GM23248 (cell line): ENCODE measurements at places on chromosomes 6 and 20.

DNA sequence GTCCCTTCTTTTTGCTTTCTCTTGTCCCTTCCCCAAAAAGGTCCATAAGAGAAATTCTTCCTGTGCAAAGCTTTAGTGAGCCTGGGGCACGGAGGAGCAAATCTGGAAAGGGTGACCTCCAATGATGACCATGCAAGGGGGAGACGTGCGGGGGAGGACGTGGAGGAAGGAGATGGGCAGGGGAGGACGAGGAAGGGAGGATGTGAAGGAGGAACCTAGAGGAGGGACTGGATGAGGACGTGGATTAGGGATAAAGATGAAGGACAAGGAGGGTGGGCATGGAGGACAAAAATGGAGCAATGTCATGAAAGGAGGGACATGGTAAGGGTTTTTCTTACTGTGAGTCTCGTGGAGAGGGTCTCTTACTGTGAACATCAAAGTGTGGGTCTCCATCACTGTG lies 139.5 kb downstream of the ERMARD start:
- 0 out of 2 replicates have a peak, but pooled peaks cover 12% of the 10 kb centered on the region for H3K27me3 ChIP-seq
- H3K36me3 ChIP-seq: no peaks in the 10 kb centered on the region
- H3K27ac ChIP-seq: no peak overlapping the region
- H3K4me3 ChIP-seq: no peak overlapping the region
- DNase-seq: no peak
- no peaks in the 10 kb centered on the region for H3K4me1 ChIP-seq

- H3K4me1 ChIP-seq: peaks cover 12% of the 10 kb centered on the region
- no peaks in the 10 kb centered on the region for H3K36me3 ChIP-seq
- no peaks in the 10 kb centered on the region for H3K27me3 ChIP-seq
- H3K4me3 ChIP-seq: peak overlapping the region; percentile 40; the same call in 1 of the 2 replicates
- peak; percentile 77 for DNase-seq
- 0 out of 2 replicates have a peak overlapping the region, but pooled peaks have one; percentile 6 for H3K27ac ChIP-seq
Observed at GRCh38 chr6:158706369-158706982, 56.6 kb downstream of the SYTL3 start.

GRCh38 chr20:36267605-36268381 lies 31.5 kb downstream of the AAR2 start:
- H3K27me3 ChIP-seq: peaks cover 3% of the 10 kb centered on the region; the same call in 1 of the 2 replicates
- no peak overlapping the region for H3K27ac ChIP-seq
- H3K36me3 ChIP-seq: no peaks in the 10 kb centered on the region
- no peaks in the 10 kb centered on the region for H3K4me1 ChIP-seq
- DNase-seq: no peak
- no peak overlapping the region for H3K4me3 ChIP-seq

DNA sequence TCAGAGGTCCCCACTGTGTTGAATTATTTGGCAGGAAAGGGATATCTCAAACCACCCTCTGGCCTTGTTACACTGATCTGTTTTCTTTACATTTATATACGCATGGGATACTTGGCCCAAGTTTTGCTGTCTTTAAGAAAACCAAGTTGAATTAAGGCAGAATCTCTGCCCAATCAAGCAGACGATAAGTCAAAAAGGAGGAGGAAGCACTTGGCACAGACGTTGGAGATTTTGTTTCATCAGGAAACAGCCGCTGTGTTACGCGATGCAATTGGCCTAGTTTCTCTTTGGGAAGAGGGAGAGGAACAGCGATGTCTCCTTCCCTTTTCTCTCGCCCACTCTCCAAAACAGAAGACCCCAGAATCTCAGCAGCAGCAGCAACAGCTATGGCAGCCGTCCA lies 20.2 kb upstream of the NAA20 start:
- no peaks in the 10 kb centered on the region for H3K27me3 ChIP-seq
- no peak overlapping the region for H3K4me3 ChIP-seq
- H3K4me1 ChIP-seq: peaks cover 37% of the 10 kb centered on the region
- no peak for DNase-seq
- H3K36me3 ChIP-seq: peaks cover 37% of the 10 kb centered on the region
- no peak overlapping the region for H3K27ac ChIP-seq

DNA sequence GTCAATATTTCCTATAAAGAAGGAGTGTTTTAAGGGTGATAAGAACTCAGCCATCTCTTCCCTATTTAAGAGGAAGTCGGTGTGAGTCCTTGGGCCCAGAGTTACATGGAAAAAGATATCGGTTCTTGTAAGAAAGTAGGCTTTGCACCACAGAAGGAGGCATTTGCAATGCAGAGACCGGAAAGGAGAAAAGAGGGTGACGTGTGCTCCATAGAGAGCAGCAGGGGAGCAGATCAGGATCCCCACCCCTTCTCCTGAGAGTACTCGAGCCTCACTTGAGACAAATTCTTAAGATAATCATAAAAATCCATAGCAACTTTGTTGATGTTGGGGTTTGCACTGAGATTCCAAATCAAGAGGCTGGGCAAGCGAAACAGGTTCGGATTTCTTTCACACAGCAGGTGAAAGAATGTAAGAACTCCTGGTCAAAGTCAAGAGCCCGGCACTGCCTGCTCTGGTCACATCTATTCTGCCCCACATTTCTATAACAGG lies 27.8 kb downstream of the FOXA2 start:
- no peak overlapping the region for H3K27ac ChIP-seq
- peaks cover 39% of the 10 kb centered on the region for H3K27me3 ChIP-seq
- no peak overlapping the region for H3K4me3 ChIP-seq
- DNase-seq: no peak

GRCh38 chr6:31407699-31408098 lies 4.3 kb downstream of the MICA start:
- peak overlapping the region; percentile 37 for H3K4me3 ChIP-seq
- peaks cover 33% of the 10 kb centered on the region for H3K4me1 ChIP-seq
- H3K27me3 ChIP-seq: no peaks in the 10 kb centered on the region
- DNase-seq: peak; percentile 81

- no peaks in the 10 kb centered on the region for H3K4me1 ChIP-seq
- no peaks in the 10 kb centered on the region for H3K36me3 ChIP-seq
- H3K4me3 ChIP-seq: no peak overlapping the region
- DNase-seq: no peak
- no peak overlapping the region for H3K27ac ChIP-seq
Observed at GRCh38 chr6:149162924-149163323, 154.6 kb upstream of the TAB2 start.

DNA sequence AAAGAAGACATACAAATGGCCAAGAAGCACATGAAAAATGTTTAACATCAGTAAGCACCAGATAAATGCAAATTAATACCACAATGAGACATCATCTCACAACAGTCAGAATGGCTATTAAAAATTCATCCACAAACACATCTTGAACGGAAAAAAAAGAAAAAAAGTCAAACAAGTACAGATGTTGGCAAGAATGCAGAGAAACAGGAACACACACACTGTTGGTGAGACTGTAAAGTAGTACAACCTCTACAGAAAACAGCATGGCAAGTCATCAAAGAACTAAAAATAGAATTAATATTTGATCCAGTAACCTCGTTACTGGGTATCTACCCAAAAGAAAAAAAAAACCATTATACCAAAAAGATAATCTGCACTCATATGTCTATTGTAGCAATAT lies 6.5 kb downstream of the STX7 start:
- no peak overlapping the region for H3K27ac ChIP-seq
- no peak for DNase-seq
- H3K36me3 ChIP-seq: peaks cover 26% of the 10 kb centered on the region; the same call in 1 of the 2 replicates
- peaks cover 14% of the 10 kb centered on the region for H3K4me1 ChIP-seq

DNA sequence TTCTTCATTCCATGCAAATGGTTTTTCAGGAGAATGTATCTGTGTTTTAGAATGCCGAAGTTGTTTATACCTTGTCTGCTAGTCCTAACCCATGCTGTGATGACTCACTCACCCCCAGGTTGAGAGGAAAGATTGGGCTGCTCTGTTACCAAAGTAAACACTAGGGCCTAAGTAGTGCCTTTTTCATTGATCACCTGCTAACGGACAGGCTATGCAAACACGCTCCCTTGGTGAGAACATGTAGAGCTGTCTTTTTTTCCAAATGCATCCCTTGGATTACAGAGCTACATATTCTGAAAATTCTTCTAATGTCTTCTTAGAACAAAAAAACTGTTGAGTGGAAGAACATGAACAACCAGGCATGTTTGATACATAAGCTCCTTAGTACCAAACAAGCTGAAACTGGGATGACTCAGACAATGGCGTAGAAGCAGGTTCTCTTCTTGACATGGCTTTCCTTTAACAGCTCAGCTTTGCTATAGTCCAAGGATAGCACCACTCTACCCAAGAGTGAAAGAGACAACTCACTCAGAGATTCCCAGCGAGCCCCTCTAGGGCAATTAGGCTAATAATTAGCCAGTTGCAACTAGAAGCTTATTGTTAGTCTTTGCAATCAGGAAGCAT lies 20.5 kb downstream of the PERP start:
- H3K4me1 ChIP-seq: peaks cover 16% of the 10 kb centered on the region
- no peak overlapping the region for H3K4me3 ChIP-seq

GRCh38 chr6:166637812-166638572 lies 10.9 kb upstream of the RPS6KA2 start:
- peaks cover 9% of the 10 kb centered on the region for H3K4me1 ChIP-seq
- no peak overlapping the region for H3K27ac ChIP-seq

DNA sequence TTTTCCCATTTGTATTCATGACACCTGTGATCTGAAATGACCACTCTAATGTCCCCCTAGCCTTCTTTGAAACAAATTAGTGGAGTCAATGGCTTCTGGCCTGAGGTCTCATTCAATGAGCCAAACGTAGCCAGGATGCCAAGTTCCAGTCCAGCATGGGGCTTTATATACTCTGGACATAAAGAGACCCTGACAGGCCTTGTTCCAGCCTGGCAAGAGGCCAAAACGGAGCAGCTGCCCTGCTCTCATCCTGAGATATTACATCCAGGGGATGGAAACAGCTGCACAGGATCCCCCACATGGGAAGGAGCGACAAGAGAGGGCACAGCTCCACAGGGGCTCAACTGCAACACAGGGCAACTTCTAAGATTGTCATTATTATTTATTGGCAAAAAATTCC lies 437.8 kb downstream of the CDH26 start:
- H3K36me3 ChIP-seq: no peaks in the 10 kb centered on the region
- no peak overlapping the region for H3K4me3 ChIP-seq
- no peaks in the 10 kb centered on the region for H3K4me1 ChIP-seq

- H3K36me3 ChIP-seq: no peaks in the 10 kb centered on the region
- peak; percentile 85 for DNase-seq
- peaks cover 9% of the 10 kb centered on the region for H3K4me1 ChIP-seq
Observed at GRCh38 chr6:22041797-22042480, 254.9 kb downstream of the PRL start.

DNA sequence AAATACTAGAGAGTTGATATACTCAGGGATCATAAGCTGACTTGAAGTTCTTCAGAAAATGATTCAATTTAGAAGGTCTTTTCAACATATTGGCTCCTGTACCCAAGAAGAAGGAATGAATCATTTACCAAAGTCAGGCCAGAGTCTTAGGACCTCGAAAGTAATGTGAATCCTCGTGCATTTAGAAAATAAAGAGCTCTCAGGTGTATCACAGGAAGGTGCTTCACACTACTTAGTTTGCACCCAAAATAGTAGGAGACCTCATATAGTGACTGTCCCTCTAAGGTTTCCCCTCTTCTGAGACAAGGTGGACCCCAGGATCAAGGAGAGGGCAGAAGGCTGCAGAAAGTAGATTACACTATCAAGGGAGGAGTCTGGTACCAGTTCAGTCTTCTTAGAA lies 71.8 kb downstream of the F13A1 start:
- H3K36me3 ChIP-seq: no peaks in the 10 kb centered on the region
- no peak overlapping the region for H3K27ac ChIP-seq
- H3K4me1 ChIP-seq: no peaks in the 10 kb centered on the region

DNA sequence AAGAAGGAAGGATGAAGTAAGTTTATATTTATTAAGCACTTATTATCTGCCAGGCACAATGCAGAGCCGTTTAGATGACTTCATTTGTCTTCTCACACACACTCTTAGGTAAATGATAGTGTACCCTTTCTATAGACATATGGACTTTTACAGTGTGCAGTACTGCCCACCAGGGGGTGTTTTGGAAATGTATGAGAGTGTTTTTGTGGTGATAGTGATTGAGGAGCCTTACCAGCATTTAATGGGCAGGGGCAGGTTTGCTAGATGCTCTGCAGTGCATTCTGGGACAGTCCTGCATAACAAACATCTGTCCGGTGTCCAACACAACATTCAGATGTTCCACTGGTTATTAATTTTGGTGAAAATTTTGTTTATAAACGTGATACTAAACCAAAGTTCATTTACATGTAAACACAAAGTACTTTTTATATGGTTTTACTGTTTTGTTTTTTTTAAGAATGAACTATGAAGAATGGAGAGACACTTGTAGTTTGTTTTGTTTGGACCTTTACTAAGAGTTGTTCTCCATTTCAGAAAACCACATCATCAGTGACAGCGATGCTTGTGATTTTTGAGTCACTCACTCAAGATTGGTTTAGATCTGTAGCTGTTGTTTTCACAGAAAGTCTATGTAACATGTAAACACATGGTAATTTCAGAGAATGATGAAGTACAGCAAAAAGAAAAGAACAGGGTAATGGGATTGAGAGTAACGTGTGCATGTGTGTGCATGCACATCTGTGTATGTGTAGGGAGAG lies 19.9 kb downstream of the KCNS1 start:
- H3K27me3 ChIP-seq: no peaks in the 10 kb centered on the region
- H3K36me3 ChIP-seq: peaks cover 8% of the 10 kb centered on the region; the same call in 1 of the 2 replicates

- no peaks in the 10 kb centered on the region for H3K27me3 ChIP-seq
- no peak overlapping the region for H3K4me3 ChIP-seq
- no peaks in the 10 kb centered on the region for H3K36me3 ChIP-seq
- no peak overlapping the region for H3K27ac ChIP-seq
- peak; percentile 82 for DNase-seq
Observed at GRCh38 chr6:137823826-137824555, 43.1 kb upstream of the TNFAIP3 start.

DNA sequence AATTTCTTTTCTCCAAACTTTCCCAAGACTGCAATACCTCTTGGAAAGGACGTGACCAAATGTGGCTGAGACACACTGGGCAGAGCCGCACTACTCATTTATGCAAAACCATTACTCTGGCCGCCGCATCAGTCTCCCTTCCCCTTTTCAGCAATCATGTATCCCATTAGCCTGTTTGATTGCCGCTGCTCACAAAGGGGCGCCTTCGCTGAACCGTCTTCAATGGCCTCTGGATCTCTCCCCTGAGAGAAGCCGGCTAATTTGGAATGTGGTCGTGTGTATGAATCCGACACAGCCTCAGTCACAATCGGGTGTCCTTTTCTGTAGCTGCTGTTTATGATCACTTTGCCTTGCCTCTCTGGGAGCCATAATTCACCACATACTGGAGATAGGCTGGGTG lies 361.1 kb downstream of the ZFAND3 start:
- H3K27me3 ChIP-seq: no peaks in the 10 kb centered on the region
- no peaks in the 10 kb centered on the region for H3K4me1 ChIP-seq
- no peaks in the 10 kb centered on the region for H3K36me3 ChIP-seq
- no peak overlapping the region for H3K27ac ChIP-seq
- DNase-seq: no peak

DNA sequence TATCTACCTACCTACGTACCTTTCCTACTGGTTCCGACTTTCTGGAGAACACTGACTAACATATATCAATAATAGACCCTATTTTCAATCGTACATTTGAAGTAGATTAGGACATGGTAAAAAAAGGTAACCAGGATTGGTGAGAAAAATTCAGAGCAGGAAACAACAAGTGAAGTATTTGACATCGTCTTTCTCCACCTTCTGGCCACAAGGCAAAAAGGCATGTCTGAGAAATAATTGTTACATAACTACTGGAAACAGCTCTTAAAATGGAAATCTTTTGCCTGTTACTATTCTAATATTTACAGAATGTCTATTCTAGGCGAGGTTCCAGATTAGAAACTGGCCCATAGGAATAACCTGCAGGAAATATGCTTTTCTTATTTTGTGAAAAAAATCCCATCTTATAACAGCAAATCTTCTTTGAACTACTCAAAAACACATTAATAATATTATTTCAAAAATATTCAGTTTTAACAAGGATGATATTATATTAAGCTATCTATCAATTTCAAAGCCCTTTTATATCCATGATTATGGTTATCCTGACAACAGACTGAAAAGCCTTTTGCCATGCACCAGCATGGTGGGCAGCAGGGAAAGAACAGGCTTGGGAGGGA lies 80.8 kb downstream of the RCAN2 start:
- H3K36me3 ChIP-seq: no peaks in the 10 kb centered on the region
- no peak overlapping the region for H3K4me3 ChIP-seq
- no peak overlapping the region for H3K27ac ChIP-seq
- H3K27me3 ChIP-seq: no peaks in the 10 kb centered on the region
